ENCODE measurements at places on chromosomes 5 and 9.

DNA sequence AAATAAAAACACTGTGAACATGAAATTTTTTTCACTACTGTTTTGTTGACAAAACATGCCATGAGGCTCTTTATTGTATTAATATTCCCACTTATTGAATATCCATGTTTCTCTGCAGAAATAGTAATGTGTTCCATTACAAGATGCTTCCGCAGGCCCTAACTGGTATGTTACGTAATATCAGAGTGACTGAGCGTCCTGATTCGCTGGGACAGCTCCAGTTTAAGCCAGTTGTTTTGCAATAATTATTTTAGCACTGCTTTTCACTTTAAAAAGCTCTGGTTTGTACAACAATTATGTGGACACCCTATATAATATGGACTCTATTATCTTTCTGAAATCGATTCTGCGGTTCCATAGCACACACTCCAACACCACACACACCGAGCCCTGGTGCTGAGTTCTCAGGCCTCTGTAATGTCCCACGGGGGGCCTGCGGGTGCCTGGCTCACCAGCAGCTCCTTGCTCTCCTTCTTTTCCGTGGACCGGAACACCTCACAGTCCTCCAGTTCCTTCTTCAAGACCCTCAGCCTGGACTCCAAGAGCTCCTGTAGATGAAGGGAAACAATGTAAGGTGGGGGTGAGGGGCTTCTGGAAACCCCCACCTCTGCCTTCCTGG is 1.8 kb downstream of the TRIM7 start:
- no peak for DNase-seq

- no peak for DNase-seq
Observed at GRCh38 chr5:142065273-142065672, 43.3 kb upstream of the NDFIP1 start.

DNA sequence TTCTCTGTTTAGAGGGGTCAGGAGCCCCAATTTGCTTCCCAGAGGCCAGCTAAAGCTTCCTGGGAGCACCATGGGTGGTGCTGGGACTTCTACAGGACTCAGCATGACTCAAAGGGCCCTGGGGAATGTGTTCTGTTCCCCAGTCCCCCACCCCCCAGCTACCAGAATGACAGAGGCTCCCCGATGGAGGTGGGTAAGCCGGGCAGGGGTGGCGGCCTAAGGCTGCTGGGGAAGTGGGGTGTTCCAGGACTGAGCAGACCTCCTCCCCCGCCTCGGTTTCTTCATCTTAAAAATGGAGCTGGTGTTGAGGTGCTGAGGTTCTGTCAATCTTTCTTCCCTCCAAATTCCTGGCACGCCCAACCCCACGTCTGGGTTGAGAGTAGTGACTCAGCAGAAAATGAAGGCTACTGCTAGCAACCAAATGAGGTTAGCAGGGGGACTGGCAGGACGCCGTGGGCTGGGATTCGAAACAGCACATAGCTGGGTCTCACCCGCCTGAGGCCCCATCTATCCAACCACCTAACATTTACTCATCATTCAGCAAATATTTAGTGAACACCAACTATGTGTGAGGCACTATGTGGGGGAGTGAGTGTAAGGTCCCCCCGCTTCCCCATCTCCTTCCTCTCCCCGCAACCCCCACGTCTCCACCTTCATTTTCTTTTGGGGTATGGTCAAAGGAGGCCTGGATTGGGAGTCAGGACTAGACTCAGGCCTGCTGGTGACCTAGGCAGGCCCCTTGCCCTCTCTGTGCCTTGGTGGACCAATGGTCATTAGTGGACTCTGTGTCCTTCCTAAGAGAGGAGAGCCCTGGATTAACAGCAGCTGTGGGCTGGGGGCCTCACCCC is 50.2 kb downstream of the C9orf50 start:
- DNase-seq, result peak; percentile 83

DNA sequence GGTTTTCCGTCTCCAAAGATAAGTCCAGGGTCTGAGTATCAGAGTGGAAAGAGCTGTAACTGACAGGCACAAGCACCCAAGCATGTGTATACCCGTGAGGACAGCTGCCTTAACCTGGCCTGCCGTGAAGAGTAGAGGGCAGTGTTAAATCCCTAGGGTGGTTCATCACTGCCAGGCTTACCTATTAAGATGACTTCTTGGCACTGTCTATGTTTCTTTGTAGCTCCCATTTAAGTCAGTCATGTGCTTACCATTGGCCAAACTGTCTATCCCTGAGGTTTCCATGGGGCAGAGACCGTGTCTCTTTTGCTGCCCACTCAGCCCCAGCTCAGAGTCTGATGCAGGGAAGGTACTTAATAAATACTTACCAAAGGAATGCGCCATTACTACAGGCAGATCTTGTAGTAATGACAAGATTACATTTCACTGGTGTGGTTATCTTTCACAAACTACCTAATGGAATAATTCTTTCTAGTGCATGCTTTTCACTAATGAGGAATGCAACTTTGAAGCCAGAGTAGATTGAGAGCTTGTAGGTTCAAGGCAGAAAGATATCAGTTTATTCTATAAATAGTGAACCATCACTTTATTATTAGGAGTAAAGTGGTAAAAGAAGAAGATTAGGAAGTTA is 64.2 kb downstream of the SNX24 start:
- DNase-seq, result no peak

DNA sequence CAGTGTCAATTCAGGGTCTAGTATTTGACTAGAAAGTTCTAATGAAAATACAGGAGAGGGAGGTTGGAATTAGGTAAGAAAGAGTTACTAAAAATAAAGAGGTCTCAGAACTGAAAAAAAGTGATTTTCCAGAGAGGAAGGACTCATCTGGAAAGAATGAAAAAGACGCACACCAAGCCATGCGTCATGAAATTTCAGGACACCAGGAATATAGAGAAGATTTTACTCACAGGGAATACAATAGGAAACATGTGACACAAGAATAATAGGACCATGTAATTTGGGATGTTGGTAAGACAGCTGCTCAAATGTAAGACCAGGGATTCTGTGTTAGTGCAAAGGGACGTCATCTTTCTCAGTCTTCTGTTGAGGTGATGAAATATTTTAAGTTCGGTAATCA is 224.7 kb downstream of the GDNF start:
- DNase-seq, result peak; percentile 71

DNA sequence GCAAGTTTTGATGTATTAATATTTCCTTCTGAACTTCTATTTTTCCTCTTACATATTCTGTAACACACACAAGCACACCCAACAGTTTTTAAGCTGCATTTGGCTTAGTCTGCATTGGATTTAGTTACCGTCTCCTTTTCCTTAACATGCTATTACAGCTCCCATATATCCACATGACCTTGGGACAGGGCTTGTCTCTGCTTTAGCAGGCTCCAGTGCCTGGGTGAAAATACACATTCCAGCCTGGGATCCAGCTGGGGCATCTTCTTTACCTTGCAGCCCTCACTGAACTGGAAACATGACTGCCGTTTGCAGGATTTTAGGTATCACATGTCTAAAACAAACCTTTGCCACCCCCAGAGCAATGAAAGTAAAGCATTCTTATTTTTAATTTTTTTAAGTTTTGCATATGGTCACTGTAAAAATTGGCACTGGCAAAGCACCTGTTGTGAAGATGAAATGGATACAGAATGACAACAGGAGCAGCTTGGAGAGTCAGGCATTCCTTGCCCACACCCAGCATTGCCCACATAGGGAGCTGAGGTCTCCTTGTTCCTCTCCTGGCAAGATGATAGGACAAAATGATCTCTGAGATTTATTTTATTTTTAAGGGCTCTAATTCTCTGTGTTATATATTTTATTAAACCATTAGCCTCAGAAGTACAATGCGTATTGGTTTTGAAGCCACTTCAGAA is 4.0 kb downstream of the GADD45G start:
- no peak for DNase-seq

DNA sequence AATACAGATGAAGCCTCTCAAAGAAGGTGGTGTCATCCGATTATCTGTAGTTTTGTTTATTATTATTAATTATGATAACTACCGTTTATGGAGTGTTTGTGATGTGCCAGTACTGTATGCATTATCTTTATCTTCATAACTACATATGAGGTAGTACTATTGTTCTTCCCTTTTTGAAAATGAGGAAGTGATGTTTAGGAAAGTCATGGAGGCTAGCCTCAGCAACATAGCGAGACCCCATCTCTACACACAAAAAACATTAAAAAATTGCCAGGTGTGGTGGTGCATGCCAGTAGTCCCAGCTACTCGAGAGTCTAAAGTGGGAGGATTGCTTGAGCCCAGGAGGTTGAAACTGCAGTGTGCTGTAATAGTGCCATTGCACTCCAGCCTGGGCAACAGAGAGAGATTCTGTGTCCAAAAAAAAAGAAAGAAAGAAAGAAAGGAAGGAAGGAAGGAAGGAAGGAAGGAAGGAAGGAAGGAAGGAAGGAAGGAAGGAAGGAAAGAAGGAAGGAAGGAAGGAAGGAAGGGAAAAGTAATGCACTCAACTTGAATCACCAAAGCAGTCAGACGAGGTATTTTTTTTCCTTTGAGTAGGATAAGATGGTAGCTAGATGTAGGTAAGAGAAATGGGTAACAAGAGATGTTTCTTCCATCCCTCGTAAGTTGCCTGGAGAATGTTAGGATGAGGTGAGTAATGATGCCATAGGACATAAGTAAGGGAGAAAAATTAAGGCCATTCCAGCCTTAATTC is 47.8 kb downstream of the PAM start:
- no peak for DNase-seq

DNA sequence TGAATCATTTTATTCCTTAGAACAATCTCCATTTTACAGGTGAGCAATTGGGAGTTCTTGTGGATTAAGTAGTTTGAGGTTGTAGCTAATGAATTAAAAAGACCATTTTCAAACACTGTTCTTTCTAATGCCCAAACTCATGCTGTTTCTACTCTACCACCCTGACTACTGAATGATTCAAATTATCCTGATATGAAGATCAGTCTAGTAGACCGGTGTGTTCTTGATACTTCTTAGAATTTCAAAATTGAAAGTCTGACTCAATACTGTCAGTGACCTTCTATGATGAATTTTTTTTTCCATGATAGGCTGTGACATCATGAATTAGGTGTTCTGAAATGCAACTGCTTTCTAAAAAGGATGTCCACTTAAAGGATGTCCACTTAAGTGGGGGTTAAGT is 515.5 kb downstream of the DMAC1 start:
- no peak for DNase-seq

GRCh38 chr5:15483351-15484097 is 16.5 kb upstream of the FBXL7 start:
- no peak for DNase-seq

- DNase-seq, result peak; percentile 70
Observed at GRCh38 chr5:73189871-73190376, 16.9 kb downstream of the TMEM174 start.

DNA sequence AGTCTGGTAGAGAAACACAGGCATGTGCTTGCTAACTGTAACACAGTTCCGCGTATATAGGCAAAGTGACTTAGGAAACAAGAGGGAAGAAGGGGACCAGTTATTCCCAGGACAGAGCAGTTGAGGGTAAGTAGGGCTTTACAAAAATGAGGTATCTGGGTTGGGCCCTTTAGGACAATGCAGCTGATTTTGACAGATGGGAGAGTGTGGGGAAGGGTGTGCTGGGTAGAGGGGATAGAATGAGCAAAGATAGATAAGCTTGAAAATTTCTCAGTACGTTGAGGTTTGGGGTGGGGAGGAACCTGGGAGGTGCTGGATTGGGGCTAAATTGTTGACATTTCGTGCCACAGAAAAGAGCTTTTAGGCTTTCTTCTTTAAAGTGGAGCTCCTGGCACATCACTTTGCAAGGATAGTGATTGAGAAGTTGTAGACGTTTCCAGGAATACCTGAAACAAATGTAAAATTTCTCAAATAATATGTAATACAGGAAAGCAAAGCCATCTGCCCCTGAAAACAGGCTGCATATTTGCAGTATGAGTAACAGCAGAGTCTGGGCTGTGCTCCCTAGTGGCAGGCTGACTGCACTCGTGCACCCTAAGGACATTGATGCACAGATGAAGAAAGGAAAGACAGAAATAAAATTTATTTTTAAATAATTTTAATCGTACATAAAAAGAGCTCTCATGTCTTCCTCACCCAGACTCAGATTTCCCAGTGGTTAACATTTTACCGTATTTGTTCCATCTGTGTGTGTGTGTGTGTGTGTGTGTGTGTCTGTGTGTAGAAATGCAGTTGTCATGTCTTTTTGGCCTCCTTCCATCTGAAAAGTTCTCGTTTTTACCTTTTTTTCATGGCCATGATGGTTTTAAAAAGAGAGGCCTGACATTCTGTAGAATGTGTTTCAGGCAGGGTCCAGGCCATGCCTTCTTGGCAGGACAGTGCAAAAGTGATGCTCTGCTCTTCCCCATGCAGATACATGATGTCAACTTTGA is 144.9 kb upstream of the DMRT1 start:
- peak; percentile 75 for DNase-seq

- DNase-seq, result no peak
Observed at GRCh38 chr9:108264093-108264492, 591.7 kb downstream of the ACTL7B start.

DNA sequence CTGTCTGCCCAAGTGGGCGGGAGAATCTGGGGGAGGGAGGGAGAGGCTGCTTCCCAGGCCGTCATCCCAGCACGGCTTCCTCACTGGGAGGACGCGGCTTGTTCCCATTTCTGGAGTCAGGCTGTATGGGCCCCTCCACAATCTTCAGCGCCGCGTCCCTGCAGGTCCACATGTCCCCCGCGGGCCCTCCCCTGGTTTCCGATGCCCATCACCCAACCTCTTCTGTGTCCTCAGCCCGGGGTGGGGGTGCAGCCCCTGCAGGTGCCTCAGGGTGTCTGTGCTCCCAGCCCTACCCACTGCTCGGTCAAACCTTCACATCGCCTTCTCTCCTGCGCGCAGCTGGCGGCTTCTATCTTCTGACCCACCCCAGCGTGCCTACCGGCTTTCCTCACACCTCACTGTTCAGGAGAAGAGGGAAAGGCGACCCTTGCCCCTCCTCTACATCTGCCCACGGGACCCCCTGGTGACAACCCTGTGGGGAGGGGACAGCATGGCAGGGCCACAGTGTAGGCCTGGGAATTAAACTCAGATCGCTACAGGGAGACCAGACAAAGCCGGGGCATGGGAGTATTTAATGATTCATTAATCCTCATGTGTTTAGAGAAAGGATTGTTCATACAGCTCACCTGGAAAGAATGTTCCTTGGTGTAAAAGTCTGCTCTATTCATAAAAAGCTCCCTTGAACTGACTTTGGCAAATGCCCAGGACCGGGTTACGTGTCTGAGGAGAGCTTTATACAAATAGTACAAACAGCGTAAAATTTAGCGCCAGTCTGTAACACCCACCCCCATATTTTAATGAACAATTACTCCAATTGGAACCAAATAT is 145.1 kb downstream of the IRX1 start:
- DNase-seq, result no peak

All from A172 (cell line).